NCI-H2081 (cell line): ENCODE measurements at places on chromosomes 2 and 18.

DNA sequence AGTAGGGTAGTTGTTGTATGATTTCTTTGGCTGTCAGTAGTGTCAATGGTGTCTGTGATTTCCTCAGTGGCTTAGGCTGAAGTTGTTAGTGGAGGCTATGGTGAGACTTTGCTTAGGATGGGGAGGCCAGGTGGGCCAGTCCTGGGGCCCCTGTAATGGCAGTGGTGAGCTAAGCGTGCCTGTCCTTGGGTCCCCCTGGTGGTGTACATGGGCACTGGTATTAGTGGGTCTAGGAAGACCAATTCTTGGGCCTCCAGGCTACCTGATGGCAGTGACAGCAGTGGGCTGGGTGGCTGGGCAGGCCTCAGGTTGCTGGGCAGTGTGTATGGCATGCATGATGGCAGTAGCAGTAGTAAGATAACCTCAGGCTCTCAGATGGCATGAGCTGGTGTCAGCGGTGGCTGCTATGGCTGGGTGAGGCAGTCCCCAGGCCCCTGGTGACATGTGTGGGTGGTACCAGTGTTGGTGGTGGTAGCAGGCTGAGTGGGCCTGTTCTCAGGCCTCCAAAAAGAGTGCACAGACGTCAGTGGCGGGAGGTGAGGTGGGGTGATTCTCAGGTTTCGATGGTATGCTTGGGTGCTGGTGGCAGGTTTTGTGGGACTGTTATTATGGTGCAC lies 103.2 kb downstream of the KLHL14 start:
- no peak for DNase-seq

DNA sequence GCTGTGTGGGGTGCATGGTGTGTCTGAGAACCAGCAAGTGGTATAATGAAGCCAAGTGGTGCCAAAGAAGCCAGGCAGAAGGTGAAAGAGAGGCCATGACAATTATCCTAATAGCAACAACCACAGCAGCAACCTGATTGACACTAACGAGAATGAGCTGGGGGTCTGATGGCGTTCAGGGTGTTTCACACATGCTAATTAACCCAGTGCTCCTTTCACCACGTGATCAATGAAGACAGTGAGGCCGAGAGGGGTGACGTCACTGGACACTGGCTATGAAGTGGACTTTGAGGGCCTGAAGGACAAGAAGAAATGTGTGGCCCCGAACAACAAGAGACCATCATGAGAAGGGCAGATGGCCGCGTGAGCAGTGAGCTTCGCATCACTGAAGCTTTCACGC lies 364.4 kb upstream of the ID2 start:
- no peak for DNase-seq

DNA sequence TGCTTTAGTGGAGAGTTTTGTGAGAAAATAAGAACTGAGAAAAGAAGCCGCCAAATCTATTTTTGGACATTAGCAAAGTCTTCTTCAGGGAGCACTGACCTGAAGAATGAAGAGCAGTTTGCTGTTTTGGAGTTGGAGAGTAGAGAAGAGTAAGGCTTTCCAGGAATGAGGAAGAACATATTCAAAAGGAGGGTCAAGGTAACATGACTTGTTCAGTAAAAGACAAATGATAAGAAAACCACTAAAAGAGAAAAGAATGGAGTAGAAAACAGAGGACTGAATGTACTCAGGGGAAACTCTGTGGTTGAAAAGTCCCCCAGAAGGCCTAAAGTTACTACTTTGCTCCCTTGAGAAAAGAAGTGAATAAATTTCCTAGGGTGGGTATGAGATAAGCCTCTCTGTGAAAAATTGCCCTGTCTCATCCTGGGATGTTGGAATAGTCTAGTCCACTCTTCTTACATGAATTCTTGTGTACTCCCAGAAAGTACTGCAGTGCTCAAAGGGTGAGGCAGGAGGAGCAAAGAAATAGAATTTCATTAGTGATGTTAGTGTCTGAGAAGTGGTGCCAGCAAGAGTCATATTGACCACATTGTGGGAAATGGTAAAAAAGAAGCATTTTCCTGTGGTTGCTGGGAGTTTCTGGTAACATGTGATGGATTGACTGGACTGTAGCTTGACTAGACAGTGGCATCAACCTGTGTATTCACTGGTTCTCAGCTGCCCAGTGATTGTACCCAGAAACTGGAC lies 27.8 kb downstream of the MBD5 start:
- no peak for DNase-seq

GRCh38 chr2:7730449-7730848 lies 813.2 kb downstream of the RNF144A start:
- DNase-seq = no peak

GRCh38 chr18:67402543-67402942 lies 114.0 kb downstream of the DSEL start:
- DNase-seq = no peak

- no peak for DNase-seq
Measured at GRCh38 chr2:171629113-171629512, 58.2 kb upstream of the DYNC1I2 start.

GRCh38 chr2:8496617-8497016 lies 185.2 kb upstream of the ID2 start:
- no peak for DNase-seq

DNA sequence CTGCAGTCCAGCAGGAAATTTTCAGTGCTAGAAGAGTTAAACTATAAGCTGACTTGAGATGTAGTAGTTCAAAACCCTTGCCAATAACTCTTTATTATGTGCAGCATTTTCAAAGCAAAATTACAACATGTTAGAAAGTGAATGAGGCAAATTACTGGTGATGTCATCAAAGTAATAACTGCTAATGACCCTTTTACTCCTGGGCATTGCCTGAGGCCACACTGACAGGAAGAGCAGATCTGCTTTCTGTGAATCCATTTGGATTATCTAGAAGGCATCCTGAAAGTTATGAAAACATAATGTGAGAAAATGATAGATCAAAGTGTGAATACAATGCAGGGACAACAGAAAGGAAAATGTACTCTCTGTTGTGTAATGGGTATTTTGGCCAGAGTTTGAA lies 139.6 kb upstream of the TRIB2 start:
- peak; percentile 49 for DNase-seq

DNA sequence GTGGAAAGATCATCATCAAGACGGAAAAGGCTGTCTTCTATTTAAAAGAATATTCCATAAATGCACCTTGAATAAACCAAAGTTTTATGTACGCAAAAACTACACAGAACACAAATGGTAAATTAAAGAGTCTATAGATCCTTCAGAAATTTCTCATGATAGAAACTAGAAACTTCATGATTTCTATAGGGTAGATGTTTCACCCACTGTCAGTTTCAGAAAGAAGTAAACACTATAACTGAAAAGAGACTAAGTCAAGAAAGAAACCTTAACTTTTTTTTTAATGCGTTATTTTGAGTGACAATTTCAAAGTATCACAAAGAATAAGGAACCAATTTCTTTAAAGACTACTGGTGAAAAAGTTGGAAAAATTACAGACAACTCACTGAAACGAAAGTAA lies 41.9 kb upstream of the CHAC2 start:
- DNase-seq = no peak

- DNase-seq = no peak
Measured at GRCh38 chr2:225025917-225026571, 16.2 kb downstream of the DOCK10 start.

DNA sequence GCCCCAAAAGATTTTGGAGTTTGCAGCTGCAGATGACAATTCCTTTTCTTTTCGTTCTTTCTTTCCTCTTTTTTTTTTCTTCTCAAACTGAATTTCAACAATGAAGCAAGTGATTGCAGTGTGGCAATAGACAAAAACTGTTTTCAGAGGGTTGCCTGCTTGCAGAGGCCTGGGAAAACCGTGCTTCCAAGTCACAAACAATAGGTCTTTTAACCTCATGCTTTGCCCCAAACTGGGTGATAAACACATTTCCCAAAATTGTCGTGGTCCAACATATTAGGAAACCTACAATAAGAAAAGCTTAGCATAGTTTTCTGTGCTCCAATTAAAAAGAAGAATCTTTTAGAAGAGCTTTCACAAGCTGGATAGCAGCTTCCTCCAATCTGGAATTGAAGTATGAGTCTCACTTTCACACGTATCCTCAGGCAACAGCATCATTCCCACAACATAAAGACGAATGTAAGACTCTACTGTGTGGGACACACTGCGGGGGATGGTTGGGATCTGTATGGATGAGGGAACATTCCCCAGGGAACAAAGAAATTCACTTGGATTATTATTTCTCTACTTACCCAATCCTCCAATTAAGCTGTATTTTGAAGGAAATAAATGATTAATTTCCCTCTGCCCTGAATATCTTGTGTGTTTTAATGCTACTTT lies 656.1 kb downstream of the RNF144A start:
- DNase-seq = no peak

- DNase-seq = no peak
Measured at GRCh38 chr2:161420406-161421074, 4.4 kb downstream of the TBR1 start.

DNA sequence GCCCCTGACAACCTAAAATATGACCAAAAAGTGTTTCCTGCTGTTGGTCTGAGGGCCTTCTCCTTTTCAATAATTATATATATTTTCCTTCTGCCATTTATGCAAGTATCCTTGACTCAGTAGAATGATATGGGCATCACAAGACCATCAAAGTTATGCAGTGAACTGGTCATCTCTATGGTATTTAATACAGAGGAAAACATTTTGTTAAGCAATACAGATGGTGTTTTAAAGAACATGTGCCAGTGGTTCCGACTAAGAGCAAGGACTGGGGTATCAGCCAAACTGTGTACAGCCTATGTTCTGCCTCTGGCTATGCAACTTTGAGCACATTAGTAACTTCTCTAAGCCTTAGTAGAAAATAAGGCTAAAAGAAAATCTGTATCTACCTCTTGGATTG lies 179.0 kb downstream of the TRABD2A start:
- no peak for DNase-seq

DNA sequence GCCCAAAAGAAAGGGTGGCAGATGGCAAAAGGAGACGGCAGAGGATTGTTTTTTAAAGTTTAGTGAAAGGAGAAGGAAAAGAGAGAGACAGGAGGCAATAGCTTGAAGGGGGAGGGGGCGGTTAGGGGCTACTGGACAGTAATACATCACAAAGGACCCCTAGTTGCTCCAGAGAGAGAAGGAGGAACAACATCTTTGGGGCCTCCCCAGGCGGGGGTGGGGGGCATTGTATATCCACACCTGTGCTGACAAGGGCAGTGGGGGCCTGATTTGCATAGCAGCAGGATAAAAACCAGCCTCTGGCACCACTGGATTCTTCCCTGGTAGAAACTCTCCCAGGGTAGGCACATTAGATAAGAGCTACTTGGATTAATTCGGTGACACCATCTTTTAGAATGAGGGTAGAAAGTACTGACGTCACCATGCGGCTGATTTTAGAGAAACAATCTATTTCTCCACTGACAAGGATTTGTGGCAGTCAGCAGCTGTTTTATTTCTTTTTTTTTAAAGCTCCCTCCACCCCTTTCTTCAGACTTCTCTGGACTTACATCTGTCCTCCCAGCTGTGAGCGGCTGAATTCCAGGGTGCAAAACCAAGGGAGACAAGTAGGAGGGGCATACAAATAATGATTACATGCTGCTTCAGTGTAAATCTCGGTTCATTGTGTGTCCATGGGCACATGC lies 199.8 kb upstream of the NRP2 start:
- no peak for DNase-seq

DNA sequence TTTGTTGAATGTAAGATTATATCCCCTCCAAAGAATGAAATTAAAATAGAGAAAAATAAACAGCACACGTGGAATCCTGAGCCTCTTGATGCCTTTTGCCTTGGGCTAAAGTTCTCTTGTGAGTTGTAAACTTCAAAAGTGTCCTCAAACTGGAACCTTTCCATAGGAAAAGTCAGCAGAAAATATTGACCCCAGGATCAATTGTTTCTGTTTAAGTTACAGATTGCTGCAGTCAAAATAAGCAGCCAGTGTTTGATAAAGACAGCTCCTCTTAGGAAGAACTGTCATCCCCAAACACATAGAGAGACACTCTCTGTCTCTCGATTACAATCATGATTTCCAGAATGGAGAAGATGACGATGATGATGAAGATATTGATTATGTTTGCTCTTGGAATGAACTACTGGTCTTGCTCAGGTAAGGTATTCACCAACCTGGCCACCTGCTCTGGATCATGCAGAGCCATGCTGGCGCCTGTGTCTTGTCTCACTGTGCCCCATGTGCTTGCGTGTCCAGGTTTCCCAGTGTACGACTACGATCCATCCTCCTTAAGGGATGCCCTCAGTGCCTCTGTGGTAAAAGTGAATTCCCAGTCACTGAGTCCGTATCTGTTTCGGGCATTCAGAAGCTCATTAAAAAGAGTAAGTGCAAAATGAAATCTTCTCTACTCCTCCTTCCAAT lies at the start of gene SPP2:
SPP2 (plus strand) TSS at position 248 of the 681 bp plus-strand sequence; CDS start at position 333, 85 bp downstream.
- no peak for DNase-seq

DNA sequence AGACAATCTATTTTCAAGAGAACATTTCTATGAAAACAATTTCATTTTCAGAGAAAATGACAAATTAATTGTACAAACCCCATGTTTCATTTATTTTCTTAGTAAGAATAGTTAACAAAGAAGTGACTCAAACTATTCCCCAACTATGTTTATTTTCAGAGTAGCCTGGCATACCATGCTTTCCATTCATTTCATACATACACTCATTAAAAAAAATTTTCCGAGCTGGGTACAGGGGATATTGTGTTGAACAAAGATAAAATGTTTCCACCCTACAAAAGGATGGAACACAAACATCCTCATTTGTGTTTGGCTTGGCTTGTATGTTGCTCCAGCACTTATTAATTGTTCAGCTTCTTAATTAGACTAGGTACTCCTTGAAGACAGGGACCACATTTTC lies 331.4 kb downstream of the EXOC6B start:
- no peak for DNase-seq

GRCh38 chr18:36481201-36481657 lies 183.7 kb downstream of the FHOD3 start:
- no peak for DNase-seq

GRCh38 chr2:21431078-21431477 lies 307.3 kb downstream of the TDRD15 start:
- no peak for DNase-seq

DNA sequence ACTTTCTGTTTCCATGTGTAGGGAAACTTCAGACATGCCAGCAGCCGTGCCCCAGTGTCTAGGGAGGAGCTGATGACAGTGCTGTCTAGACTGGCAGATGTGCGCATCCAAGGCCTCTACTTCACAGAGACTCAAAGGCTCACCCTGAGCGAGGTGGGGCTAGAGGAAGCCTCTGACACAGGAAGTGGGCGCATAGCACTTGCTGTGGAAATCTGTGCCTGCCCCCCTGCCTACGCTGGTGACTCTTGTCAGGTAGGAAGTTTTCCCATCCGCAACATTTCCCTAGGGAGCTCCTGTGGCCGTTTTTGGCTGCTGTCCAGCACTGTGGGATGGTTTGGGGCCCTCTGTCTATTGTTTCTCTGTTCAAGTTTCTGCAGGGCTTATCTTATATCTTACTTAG lies 143.1 kb upstream of the TTC39C start:
- DNase-seq = peak; percentile 47
